WTC11 (cell line): ENCODE measurements at places on chromosomes 6 and 20.

DNA sequence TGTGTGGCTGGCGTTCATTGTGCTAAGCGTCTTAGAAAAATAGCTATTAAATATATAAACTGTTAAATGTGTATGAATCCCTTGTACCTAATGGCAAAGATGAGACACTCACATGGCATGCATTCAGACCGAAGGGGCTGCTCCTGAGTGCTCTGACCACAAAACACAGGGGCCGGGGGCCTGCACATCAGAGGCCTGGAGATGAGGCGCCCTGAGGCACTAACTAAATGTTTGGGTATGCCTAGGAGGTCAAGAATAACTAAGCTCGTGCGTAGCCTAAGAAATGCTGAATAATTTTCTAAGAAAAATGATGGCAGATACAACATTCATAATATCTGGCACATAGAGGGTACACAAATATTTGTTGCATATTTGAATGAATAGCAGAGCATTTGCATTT is 92.5 kb downstream of the PSMB1 start:
- no peak for DNase-seq

GRCh38 chr6:10484912-10485311 is 36.2 kb upstream of the GCNT2 start:
- DNase-seq: no peak

GRCh38 chr6:127518710-127519468 is at the start of gene MTCL3:
Gene MTCL3 (minus strand): TSS chr6:127519335.
- DNase-seq: peak; percentile 70

DNA sequence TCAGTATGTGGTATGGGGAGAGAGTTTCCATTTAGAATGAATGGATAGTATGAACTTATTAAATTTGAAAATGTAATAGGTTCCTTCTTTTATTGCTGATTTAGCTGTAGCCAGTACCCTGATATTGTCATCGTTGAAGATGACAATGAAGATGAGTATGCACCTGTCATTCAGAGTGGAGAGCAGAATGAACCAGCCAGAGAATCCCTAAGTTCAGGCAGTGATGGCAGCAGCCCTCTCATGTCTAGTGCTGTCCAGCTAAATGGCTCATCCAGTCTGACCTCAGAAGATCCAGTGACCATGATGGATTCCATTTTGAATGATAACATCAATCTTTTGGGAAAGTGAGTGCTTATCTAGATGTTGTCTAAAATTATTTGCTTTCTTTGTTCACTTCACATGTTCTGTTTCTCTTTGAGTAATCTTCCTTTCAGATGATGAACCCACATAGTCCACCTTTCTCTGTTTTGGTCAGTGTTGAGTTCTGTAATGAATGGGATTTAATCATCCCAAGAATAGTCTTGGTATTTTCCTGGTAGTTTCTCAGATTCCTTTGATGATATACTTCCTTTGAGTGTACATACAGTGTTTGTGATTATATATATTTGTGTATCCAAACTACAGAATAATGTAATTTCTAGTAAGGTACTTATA is 23.3 kb downstream of the HSF2 start:
- DNase-seq: no peak
